ENCODE measurements at places on chromosomes 12 and 14.

- peak; percentile 65 for DNase-seq
These were observed 42.1 kb downstream of the STXBP6 start for GRCh38 chr14:25007832-25008231.

DNA sequence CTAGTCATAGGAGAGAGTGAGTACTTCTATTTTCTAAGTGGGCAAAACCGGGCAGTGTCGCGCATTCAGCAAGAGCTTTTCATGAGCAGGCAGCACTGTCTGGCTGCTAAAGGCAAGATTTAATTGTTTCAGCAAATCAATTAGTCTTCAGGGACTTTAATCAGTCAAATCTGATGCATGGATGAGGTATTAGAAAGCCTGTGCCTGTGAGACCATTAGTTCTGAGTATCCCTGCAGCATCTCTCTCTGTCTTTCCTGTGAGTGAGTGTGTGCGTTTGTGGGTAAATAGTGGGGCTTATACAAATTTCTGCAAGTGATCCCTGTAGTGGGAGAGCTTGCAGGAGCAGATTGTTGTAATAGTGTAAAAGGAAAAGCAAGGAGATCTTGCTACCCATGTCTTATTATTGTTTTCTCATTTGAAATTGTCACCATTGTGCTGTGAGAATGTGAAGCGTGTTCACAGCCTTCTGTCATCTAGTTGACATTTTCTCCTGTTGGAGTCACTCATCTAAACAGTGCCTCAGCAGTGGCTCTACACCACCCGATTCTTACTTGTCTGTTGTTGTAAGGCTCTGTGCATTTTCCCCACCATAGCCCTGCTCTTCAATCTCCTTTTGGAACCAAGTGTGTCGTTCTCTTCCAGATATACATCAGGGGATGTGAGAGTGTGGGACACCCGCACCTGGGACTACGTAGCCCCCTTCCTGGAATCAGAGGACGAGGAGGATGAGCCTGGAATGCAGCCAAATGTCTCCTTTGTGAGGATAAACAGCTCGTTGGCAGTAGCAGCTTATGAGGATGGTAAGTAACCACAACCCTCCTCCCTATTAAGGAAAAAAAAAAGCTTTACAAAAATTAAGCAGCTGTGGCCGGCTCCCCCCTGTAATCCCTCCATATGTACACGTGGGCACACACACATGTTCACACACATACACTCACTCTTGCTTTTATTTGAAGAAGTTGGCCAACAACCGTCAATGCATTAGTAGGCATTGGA lies 53.6 kb downstream of the FBXW8 start:
- DNase-seq = peak; percentile 55

DNA sequence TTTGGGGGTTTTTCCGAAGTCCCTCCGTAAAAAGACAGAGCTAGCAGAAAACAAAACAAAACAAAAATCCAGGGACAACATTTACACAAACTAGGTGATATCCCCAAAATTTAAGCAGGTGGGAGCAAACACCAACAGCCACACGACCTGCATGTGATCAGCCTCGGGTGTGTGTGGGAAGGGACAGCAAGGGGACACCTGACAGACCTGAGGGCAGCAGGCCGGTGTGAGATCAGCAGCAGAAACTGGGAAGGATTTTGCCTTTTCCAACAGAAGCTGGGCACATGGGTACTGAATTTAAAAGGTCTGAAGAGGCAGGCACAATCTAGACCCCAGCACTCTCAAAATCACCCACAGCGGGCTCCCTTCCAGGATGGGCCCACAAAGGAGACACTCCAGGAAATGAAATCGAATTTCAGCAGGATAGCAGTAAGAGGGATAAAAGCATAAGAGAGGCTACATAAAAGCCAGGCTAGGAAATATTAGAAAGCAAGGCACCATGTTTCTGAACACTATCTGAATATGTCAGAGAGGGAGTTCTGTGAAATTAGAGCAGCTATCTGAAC lies 36.5 kb upstream of the SELPLG start:
- no peak for DNase-seq

DNA sequence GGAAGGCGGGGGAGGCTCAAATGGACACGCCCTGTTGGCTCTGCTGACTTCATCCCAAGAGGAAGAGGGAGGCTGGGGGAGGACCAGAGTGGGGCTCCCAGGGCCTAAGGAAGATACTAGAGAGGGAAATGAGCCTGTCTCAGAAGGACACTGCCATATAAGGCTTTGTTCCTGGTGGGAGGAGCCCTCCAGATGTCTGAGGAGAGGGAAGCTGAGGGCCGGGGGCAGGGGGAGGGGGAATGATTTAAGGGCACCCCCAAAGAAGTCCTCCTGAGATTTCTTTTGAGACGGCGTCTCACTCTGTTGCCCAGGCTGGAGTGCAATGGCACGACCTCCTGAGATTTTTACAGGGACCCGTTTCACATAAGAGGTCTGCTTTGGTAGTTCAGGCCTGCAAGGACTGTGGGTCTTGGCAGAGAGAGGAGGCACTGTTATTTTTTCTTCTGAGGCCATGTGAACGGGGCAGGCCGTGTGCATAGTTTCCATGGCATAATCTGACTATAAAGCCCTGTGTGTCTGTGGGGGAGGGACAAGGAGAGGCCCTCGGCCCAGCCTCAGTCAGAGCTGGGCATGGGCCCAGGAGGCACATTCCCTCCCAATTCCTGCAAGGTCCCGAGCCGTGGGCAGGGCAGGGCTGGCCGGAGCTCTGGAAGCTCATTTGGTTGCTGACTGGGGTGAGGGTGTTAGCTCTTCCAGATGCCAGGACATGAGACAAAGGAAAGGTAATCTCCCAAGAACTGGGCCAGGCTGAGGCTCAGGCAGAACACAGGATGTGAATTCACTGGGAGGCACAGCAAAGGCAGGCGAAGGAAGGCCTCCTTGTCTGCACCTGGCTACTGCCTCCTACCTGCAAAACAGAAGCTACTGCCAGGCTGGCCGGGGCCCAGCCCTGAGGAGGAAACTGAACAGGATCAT lies 22.2 kb upstream of the PLEKHG3 start:
- no peak for DNase-seq

All from DMS79 (cell line).